ENCODE measurements at places on chromosomes 7 and 10.

- DNase-seq = no peak
These were observed 69.4 kb downstream of the HYCC1 start for GRCh38 chr7:22944510-22944909.

DNA sequence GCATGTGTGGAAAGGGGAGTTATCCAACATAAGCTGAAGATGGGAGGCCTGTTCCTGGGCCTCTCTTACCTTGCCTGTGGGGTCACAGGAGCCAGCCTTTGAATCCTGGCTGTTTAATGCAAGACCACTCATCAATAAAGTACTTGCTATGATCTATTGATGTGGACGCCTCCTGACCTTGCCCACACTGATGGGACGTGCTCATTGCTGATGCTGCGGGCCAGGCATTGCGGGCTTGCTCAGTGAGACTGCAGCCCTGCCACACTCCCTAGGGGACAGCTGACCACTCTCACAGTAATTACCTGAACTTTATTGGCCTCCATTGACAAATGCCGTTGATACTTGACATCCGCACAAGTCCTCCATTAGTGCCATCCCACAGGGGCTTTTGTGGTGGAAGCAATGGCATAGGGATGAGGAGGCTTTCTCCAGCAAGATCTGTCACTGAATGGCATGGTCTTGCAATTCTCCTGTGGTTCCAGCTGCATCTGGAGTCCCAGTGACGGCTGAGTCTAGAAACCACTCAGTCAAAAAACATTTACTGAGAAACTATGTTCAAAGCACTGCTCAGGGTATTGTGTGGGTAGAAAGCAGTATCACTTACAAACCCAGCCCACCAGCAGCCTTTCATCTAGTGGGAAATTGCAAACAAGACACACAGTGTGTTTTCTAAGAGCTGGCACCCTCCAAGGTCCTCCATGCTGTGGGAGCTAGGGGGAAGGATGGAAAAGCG lies 135.1 kb upstream of the YAE1 start:
- no peak for DNase-seq

DNA sequence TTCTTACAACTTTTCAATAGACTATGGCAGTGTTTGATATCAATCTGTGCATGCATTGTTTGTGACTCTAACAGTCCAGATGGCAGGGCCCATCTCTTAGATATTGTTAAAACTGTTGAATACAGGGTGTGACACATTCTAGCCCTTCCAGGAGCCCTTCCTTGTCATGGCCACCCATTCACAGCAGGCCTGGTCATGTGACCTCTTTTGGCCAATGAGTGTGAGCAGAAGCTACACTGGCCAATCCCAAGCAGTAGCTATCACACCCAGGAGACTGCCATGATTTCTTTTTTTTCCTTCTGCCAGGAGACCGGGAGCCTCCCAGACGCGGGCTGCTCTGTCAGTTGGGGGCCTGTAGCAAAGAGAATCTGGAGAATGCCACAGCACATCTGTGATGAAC lies 655.4 kb upstream of the MKI67 start:
- no peak for DNase-seq

- DNase-seq = no peak
These were observed 502 bp downstream of the PRKRIP1 start for GRCh38 chr7:102396710-102397019.

DNA sequence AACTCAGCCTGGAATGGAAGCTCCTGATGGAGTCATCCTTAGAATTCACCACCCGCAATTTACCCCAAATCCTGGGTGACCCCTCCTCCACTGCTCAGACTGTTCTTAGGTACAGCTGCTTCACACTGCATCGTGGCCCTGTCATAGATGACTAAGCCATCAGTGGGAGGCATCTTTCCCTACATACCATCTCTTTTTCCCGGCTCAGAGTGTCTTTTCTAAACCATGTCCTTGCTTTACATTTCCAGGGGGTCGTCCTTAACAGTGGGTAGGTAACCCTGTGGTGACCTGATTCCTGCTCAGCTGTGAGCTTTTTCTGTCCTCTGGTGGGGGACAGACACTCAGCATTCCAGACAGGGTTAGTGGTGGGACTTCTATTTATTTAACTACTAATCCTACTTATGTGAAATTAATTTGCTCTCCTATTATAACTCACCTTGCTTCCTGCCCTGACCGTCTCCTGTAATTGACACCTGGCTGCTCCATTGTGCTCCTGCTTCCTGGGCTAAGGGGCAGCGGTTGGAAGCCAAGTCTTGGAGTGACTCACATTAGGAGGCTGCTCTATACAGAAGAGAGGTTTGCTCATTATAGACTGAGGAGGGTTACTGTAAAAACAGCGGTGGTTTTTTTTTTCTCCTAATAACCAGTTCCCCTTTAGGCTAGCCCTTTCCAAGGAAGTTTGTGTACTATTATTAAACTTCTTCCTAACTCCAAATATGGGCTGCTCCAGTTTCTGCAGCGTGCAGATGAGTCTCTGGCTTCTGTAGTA lies 40.6 kb downstream of the PYROXD2 start:
- no peak for DNase-seq

- peak; percentile 14 for DNase-seq
These were observed 179.1 kb downstream of the SFMBT2 start for GRCh38 chr10:7231509-7232414.

DNA sequence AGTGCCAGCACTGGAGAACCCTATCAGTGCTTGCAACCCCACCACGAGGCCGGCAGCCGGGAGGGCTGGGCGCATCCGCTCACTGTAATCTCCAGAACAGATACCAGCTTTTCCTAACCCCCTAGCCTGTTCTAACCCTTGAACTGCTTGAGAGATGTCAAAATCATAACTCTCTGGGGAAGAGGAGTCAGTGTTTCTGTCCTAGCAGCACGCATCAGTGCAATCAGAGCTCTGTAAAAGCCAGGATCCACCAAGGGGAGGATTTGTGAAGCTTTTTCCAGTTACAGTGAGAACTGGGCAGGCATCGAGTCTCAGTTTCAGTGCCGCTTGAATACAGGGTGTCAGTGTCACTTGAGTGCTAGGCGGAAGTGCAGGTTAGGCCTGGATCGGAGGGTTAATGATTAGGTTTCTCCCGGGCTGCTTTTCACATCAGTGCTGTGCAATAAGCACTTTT lies 104.5 kb upstream of the INSYN2A start:
- no peak for DNase-seq

GRCh38 chr7:137944168-137944567 lies 57.7 kb downstream of the CREB3L2 start:
- DNase-seq = no peak

DNA sequence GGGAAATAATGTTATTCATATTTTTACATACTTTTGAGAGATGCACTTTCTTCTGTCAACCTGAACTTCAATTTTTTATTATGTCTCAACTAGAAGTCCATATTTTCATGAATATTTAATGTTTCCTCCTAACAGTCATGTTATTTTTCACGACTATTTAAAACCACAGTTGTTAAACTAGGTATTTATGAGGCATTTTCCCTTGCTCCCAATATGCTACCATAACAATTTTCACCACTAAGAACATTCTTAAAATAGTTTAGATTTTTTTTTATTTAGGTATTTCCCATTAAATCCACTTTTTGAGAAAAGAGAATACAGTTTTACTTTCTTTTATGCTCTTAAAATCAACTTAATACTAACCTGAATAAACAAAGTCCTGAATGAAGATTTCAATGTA lies 89.4 kb downstream of the JAZF1 start:
- no peak for DNase-seq

- no peak for DNase-seq
These were observed 21.9 kb upstream of the SEMA3A start for GRCh38 chr7:84216472-84216871.

DNA sequence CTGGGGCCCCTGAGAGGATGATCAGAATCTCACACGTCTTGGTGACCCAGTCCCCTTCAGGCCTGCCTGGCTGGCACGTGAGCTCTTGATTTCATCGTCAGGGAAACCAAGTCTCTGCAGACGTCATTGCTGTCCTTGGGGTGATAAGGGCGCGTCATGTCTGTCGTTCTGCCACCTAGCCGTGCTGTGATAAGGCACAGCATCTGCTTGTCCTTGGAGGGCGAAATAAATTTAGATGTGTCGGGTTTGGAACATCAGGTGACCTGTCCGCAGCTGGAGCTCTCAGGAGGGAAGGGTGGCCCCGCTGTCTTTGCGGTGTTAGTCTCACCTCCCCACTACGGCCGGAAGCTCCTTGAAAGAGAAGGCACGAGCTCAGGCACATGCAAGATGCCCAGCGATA lies 129.2 kb downstream of the GRK5 start:
- peak; percentile 11 for DNase-seq

DNA sequence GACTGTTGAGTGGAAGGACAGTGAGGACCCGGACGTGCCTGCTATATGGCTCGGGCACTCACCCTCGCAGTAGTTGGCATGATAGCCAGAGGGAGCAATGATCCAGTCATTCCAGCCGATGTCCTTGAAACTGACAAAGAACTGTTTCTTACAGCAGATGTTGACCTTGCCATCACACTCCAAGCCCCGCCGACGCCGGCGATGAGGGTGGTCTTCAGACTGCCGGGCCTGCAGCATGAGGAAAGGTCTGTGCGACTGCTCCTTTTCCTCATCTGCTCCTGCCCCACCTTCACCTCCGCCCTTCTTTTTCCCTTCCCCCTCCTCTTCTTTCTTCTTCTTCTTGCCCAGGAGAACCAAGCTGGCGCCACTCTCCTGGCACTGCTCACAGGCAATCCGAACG lies 13.1 kb downstream of the INHBA start:
- DNase-seq = no peak

GRCh38 chr10:94366382-94366781 lies 3.6 kb upstream of the NOC3L start:
- no peak for DNase-seq

- DNase-seq = no peak
These were observed 1.8 kb downstream of the DDIT4 start for GRCh38 chr10:72275351-72276012.

DNA sequence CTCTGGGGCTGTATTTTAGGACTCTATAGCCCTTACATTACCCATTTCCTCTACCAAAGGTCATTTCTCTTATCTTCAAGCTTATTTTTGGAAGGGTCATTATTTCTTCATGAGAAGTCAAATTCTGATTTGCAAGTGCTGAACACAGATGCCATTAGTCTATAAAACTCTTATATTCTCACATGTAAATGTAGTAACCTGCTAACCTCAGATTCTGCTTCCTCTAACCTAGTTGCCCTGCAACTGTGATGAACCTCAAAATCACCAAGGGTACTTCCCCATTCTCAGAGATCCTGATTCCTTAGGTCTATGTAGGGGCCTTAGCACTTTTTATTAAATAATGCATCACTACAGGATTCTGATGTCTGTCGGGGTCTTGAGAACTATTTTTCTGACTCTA lies 6.3 kb downstream of the FAS start:
- DNase-seq = no peak

DNA sequence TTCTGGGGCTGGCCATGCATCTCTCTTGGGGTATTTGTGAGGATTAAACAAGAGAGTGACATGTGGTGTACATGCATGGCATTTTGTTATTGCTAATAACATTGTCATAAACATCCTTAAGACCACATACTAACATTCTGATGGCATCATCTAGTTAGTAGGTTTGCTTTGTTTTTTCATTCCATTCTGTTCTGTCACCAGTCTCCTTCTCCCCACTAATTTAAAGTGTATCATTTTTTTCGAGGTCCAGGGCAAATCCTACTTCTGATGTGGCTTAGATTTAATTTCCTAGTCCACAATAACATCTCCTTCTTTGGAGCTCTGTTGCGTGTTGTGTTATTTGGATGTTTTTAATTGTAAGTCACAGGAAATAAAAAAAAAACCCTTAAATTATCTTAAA lies 248.1 kb downstream of the LRMDA start:
- no peak for DNase-seq

DNA sequence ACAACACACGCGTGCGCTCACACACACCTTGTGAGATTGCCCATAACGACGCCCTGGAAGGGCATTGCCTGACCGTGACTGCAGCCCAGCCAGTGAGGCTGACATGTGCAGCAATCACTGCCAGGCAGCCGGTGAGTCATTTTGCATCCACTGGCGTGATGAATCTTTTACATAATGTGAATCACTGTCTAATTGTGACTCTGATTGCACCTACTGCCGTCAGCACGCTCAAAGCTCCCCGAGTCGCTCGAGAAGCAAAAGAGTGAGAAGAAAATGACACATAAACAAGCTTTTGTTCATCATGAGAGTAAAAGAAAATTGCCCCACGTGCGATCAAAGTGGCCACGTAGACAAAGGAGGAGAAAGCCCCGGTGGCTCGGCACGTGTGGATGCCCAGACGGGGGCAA lies 117.4 kb upstream of the PFKP start:
- no peak for DNase-seq

- DNase-seq = no peak
These were observed 4.7 kb downstream of the ZNF273 start for GRCh38 chr7:64907641-64908326.

GRCh38 chr10:78688901-78689583 lies 379.7 kb upstream of the ZMIZ1 start:
- DNase-seq = no peak

DNA sequence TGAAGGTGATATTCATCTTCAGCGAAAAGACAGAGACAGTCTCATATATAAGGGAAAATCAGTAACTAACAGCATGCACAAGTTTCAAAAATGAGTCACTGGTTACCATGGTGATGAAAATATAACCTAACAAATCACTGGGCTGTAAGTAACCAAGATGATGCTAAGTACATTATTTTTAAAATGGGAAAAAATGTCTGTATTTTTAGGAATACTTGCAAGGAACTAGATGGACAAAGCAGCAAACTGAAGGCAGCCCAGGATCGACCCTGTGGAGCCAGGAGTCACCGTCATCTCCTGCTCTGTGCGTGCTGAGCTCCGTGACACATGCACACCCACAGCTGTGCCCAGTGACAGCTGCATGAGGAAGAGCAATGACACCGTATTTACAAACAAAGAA lies 137.3 kb downstream of the ELMO1 start:
- no peak for DNase-seq

GRCh38 chr10:103336370-103336769 lies 14.6 kb downstream of the PCGF6 start:
- no peak for DNase-seq

GRCh38 chr7:134645935-134646334 lies 718 bp upstream of the BPGM start:
- peak; percentile 51 for DNase-seq

- DNase-seq = no peak
These were observed 472.0 kb upstream of the FZD8 start for GRCh38 chr10:36114141-36114540.

DNA sequence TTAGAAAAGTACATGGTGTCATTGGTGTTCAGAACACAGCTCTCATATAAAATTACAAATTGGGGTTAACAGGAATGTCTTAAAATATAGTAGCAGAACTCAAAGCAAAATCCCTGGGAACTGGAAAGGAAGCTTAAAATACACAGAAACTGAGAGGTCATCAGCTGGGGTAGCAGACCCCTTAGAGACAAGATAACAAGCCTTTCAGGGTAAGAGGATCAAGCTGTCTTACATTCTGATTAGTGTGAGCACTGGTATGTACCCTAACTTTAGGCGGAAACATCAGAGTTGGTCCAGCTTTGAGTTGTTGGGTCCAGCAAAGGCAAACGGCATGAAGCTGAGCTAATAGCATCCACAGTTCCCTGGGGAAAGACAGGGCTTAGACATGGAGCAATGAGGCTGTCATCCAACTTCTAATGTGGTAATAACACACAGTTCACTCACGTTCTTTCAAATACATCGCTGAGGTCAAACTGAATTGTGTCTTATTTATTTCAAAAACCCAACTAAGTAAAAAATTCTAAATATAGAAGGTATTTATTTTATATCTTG lies 32.6 kb downstream of the ARHGAP21 start:
- DNase-seq = no peak
